ENCODE measurements at places on chromosomes 6 and 20. TPM values are rescaled to one million over a fixed set of nuclear protein-coding genes. Genes with fewer than 3 reads are reported as not detected.

Gene PCK1
- total RNA-seq: not detected

Gene CYP24A1
- not detected for total RNA-seq

Gene C20orf96
- 1.6 TPM for total RNA-seq

Gene C20orf141
- not detected for total RNA-seq

Gene MYH7B
- not detected for total RNA-seq

Gene BMP5
- total RNA-seq: not detected

Gene NMBR
- total RNA-seq: not detected

Gene OR14J1
- total RNA-seq: not detected

Gene CD24
- 0.97 TPM for total RNA-seq

Gene LCA5
- 5.8 TPM for total RNA-seq

Gene LTB
- total RNA-seq: 3.2 TPM

Gene SPEF1
- not detected for total RNA-seq

Gene EIF6
- 222 TPM for total RNA-seq

Gene RIPOR3
- total RNA-seq: 0.76 TPM

Gene SOX18
- total RNA-seq: 24.4 TPM

Gene MUC22
- not detected for total RNA-seq

Gene BTBD3
- total RNA-seq: 22.0 TPM

Gene LTA
- not detected for total RNA-seq

Gene SLC17A4
- total RNA-seq: not detected

Gene OR2J3
- total RNA-seq: not detected

Gene FANCE
- 7.0 TPM for total RNA-seq

Gene REM1
- total RNA-seq: not detected

Gene TCF21
- 0.15 TPM for total RNA-seq

Gene DNAJC5
- total RNA-seq: 63.2 TPM

Gene LINC00237
- not detected for total RNA-seq

Gene SMAP1
- total RNA-seq: 14.9 TPM
